ENCODE measurements at places on chromosomes 5 and 9. TPM values are rescaled to one million over a fixed set of nuclear protein-coding genes. Genes with fewer than 3 reads are reported as not detected.

DNA sequence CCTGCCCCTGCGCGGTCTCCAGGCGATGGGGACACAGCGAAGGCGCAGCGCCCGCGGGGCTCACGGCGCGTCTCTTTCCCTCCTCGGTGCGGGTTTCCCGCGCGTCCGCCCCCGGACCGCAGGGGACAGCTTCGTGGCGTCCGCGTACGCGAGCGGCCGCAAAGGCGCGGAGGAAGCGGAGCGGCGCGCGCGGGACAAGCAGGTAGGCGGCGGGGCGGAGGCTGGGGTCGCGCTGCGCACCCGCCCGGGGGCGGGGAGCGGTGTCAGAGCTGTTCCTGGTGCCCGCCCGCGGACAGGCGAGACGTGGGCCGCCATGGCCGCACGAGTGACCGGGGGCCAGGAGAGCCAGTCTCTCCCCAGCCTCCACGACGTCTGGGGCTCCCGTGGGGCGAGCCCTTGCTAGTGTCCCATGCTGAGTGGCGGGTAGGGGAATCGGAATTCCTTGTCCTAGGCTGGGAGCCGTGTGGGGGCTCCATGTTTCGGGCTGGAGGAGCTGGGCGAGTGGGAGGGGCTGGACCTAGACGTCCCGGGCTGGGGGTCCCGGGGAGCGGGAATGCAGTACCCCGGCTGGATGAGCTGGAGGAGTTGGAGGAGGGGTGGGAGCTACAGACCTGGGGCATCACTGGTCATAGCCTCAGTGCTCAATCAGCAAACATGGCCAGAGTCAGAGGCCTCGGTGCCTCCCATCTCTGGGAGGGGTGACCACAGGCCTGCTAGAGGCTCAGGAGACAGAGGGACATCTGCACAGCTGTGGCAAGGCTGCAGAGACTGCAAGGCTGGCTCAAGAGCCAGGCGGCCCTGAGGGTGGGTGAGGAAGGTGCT, 968 bp downstream of the NKD2 start:
- DNase-seq = peak; percentile 42

GRCh38 chr9:38423973-38424843, at the start of gene IGFBPL1:
Gene IGFBPL1, minus strand, starts transcription at chr9:38424454. Its CDS starts 30 bp downstream, at chr9:38424424.
- no peak for DNase-seq

GRCh38 chr9:26234865-26235264, 556.6 kb upstream of the TUSC1 start:
- no peak for DNase-seq

- peak; percentile 20 for DNase-seq
Observed at GRCh38 chr9:101018467-101018866, 10.1 kb upstream of the PLPPR1 start.

The PPIC gene
- 22.5 TPM for total RNA-seq

DNA sequence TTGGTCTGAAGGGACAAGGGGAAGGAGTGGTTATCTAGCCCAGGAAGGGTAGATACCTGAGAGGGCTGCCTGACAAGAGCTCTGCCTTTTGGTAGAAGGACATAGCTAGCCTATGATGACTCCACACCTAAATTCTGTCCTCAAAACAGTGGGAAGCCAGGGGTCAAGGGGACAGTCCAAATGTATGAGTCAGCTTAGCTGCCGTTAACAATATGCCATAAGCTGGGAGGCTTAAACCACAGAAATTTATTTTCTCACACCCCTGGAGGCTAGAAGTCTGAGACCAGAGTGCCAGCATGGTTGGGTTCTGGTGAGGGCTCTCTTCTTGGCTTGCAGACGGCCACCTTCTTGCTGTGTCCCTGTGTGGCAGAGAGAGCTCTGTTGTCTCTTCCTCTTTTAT, 306.4 kb downstream of the NTRK2 start:
- DNase-seq = no peak

The IFNE gene
- not detected for total RNA-seq

The TMEM8B gene
- 11.6 TPM for total RNA-seq

The AMBP gene
- 3.3 TPM for total RNA-seq

DNA sequence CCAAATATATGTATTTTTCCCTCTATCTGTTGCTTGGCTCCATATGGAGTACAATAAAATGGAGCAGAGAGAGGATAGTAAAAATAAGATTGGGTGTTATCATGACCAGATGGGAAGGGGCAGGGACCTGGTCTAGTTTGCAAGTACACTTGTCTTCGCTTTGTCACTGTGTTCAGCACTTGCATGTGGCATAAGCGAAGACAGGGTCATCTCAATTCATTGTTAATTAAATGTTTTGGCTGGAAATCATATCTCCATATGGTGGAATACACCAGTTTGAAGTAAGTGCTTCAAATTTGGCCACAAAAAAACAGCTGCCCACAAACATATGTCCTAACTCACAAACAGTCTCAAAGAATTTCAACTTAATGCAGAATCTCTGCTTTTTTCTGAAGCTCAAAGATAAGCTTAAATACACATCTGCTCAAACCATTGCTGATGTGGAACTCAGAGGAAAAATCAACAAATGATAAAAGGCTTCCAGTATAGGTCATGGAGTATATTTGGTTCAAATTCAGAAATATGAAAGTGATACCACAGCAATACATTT, 865.4 kb downstream of the TLE4 start:
- DNase-seq = no peak

GRCh38 chr9:134295101-134295745, 31.0 kb upstream of the RXRA start:
- DNase-seq = no peak

- DNase-seq = no peak
Observed at GRCh38 chr5:157362012-157362411, 96.1 kb downstream of the CYFIP2 start.

The LCN12 gene
- not detected for total RNA-seq

DNA sequence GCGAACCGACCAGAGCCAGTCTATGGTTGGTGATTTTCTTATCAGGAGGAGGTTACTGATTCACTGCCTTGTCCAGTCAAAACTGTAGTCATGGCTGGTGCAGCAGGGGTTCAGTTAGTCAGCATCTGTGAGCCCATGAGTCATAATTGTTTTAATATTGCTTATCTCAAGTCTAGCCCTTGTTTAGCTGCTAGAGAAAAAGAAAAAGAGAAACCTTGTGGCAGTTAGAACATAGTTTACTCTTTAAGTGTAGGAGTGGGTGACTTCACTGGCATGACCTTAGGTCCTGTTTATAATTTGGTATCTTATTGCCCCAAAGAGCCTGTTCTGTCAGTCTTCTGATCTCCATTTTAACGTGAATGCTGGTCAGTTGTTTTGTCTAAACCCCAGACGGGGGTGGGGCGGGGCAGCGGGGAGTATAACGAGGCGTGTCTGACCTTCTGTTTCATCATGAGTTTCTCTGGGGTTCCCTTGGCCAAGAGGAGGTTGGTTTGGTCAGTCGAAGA, 76.9 kb upstream of the NFIL3 start:
- DNase-seq = no peak

The NUTM2F gene
- not detected for total RNA-seq

The DBH gene
- total RNA-seq = not detected

DNA sequence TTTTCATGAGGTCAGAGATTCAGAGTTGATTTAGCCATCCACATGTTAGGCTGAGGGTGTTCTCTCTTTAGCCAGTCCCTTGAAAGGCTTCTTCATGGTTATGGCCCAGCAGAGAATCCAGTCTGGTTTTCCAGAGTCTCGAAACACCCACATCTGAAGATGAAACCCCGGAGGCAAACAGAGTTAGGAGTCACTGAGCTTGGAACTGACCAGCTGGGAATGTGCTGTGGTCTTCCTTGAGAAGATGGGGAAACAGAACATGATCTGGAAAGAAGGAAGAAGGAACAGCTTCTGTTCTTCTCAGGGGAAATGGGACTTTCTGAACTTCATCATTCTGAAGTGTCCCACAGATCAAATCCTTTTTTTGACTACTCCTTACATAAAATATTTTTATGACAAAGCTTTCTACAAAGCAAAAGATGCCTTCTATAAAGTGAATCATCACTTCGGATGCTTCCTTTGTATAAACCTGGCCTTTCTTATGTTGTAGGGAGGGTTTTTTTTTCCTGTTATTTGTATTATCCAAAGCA, 45.4 kb downstream of the ZNF618 start:
- no peak for DNase-seq

The SOWAHA gene
- total RNA-seq = 18.0 TPM

DNA sequence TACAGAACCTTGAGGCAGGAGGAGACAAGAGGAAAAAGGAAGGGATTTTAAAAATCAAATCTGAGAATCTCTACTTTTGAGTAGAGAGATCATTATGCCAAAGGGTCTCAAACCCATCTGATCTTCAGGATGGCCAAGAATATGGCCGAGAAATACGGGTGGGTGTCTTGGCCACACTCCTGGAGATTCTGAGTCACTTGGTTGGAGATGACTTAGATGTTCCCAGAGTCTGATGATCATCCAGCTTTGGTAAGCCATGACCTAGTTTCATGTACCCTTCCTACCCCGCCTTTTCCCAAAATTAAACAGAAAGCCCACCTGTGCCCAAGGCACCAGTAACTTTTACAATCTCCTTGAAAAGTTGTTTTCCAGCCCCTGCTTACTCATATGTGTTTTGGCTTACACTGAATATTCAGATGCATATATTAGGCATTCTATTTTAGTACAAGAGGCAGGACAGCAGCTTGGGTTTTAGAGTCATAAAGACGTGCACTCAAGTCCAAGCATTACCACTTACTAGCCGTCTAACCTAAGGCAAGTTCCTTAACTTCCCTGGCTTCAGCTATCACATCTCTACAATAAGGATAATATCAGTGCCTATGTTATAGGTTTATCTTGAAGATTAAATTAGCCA, 167.0 kb upstream of the GPR151 start:
- DNase-seq = no peak

The ANKRD20A1 gene
- total RNA-seq = 2.0 TPM

The COX7C gene
- 301 TPM for total RNA-seq

DNA sequence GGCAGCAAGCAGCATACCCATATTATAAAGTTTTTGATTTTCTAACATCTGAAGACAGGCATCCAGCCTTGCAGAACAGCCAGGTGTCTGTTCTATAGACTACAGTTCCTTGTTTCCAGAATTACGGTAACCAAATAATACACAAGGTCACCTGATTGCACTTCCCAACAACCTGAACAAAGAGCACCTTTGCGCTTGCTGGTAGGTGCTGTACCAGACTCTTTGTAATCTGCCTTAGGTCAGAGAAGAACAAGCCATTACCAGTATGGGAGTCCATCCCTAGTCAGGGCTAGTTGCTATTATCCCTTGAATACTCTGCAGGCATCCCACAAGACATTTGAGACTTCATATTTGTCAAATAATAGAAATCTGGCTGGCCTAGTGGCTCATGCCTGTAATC, 256.2 kb downstream of the ARRDC3 start:
- DNase-seq = no peak

The ANKRD31 gene
- 0.14 TPM for total RNA-seq

Measured in stomach (tissue), 19 donors.